LNCaP clone FGC (cell line): ENCODE measurements at places on chromosomes 12 and 14.

GRCh38 chr14:55691659-55692058, 111.7 kb downstream of the KTN1 start:
- DNase-seq, result no peak

DNA sequence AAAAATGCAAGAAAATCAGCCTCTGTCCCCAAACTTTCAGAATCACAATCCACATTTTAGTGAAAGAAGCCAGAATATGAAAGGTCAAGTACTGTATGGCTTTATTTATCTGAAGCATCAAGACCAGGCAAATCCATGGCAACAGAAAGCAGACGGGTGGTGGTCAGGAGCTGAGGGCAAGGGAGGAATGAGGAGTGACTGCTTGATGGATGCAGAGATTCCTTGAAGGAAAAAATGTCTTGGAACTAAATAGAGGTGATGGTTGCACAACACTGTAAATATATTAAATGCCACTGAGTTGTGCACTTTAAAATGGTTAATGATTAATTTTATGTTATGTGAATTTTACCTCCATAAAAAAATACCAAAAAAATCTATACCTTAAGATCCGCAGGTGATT, 165.1 kb downstream of the GXYLT1 start:
- DNase-seq, result no peak

DNA sequence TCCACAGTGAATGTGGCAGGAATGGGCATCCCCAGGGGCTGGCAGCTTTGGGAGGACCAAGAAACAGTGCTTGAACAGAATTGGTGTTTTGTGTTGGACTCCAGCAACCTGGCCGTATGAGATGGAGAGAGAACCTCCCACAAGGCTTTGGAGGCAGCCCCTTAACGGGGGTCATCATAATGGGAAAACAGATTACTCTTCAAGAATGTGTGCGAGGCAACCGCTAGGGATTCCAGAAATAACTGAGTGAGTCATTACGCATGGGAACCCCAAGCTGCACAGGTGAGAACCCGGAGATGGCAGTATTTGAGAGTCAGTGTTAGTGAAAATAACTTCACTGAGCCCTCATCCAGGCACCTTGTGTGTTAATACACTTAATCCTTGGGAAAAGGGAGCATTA, 567.8 kb upstream of the TBX3 start:
- DNase-seq, result no peak

DNA sequence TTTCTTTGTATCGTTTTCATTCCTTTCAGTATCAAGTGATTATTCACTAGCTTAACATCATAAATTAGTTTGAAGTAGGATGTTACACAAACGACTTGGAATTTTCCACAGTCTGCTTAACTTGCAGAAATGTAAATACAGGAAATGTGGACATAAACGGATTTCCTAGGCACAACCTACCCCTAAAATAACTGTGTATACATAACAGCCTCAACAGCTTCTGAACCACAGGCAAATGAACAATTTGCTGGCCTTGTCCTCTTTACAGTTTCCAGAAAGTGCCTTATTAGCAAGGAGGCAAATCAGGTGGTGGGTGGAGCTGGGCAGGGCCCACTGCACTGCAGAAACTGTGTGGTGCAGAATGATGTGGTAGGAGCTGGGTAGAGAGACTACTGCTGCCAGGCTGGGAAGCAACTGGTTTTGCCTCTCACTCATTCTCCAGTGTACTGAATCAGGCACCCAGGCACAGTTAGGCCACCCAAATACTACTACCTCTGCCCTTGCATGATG, 14.1 kb downstream of the DRAM1 start:
- DNase-seq, result no peak

DNA sequence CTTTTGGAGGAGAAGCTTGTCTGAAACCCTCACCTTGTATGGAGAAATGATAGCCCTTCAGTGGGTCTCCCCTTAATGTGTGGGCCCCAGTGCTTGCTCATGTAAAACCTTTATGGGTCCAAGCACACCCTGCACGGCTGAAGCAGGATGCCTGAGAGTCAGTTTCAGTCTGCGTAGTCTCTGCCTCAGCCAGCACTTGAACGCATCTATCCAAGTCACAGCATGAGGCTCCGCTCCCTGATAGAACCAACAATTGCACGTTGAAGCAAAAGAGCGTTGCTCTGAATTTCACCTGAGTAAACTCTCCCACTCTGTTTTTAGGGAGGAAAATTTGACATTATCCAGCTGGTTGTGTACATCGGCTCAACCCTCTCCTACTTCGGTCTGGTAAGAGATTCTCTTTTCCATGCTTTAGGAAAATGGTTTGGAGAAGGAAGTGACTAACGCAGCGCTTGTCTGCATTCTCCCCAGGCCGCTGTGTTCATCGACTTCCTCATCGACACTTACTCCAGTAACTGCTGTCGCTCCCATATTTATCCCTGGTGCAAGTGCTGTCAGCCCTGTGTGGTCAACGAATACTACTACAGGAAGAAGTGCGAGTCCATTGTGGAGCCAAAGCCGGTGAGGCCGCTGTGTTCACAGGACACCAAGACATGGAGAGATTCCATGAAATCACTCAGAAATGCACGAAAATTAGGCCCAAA, 33.0 kb upstream of the P2RX4 start:
- no peak for DNase-seq

DNA sequence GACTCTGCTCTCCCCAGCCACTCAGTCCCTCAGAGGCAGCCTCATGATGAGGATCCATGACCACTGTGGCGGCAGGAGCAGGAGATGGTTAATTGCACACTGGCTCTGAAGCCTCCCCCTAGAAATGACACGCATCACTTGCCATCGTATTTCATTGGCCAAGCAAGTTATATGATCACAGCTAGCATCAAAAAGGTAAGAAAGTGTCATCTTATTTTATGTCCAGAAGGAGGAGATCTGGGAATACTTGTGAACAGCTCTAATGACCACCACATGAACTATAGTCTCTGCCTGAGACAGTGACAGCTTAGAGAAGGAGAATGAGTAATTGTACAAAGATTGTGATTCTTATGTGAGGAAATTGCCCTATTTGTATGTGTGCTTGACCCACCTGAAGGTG, 363.4 kb downstream of the NUAK1 start:
- DNase-seq, result no peak

DNA sequence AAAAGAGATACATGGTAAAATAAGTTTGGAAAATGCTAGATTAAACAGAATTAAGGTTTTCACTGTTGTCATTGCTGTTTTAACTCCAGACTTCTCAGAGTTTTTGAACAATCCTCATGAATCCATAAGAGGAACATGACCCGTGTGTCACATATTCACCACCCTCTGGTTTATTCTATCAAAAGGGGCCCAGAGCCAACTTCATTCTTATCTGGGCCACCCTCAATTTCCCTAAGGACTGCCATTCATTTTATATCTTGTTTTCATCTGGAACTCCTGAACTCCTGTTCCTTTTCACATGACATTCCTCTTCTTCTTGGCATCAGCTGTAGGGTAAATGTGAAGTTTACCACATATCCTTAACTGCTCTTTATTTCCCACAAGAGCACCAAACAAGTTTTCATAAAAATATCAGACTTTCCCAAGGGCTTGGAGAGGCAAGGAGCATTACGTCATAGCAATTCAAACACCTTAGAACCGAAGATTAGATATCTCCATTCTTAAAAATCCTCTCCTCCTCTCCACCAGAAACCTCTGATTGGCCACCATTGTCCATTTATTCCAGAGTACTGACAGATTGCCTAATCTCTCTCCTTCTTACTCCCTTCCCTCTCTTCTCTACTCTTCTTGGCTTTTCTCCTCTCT, 225.2 kb downstream of the SEC23A start:
- DNase-seq, result no peak

- DNase-seq, result no peak
Measured at GRCh38 chr12:5094551-5094950, 50.9 kb downstream of the KCNA5 start.

GRCh38 chr12:129466499-129466898, 437.3 kb downstream of the TMEM132D start:
- no peak for DNase-seq

GRCh38 chr14:32510815-32511214, 181.7 kb downstream of the AKAP6 start:
- no peak for DNase-seq

DNA sequence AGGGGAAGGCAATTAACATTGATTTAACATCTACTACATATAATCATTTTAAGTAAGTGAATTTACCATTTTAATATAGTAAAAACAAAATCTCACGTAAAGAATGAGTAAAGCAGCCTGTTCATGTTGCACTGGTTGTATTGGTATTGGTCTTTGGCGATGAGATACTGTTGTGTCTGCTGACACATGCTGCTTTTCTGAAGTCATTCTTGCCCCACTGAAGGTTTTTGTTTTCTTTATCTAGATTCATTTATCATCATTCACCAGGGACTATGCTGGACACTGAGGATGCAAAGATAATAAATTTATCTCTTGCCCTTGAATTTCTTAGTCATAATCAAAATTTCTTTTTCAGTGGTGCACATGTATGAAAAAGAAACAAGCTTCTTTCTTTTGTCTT, 246.2 kb upstream of the NPAS3 start:
- DNase-seq, result no peak

DNA sequence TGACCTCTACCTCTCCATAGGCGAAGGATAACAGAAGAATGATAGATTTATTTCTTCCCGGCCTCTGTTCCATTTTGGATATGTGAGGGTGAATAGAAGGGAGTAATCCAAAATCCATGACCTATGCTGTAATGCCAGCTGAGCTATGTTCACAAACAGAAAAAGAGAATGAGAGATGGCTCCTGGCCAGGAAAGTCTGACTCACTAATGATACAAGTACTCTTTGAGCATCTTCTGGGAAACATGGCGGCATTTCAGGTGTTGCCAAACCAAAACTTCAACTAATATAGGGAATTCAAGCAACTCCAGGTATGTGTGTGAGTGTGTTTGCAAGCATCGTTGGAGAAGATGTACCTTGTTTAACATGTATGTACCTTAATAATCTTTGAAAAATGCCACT, 55.1 kb downstream of the MED13L start:
- peak; percentile 56 for DNase-seq

- DNase-seq, result no peak
Measured at GRCh38 chr14:59336098-59336497, 129.1 kb downstream of the GPR135 start.

GRCh38 chr14:64815257-64815656, 64.5 kb downstream of the SPTB start:
- DNase-seq, result no peak

DNA sequence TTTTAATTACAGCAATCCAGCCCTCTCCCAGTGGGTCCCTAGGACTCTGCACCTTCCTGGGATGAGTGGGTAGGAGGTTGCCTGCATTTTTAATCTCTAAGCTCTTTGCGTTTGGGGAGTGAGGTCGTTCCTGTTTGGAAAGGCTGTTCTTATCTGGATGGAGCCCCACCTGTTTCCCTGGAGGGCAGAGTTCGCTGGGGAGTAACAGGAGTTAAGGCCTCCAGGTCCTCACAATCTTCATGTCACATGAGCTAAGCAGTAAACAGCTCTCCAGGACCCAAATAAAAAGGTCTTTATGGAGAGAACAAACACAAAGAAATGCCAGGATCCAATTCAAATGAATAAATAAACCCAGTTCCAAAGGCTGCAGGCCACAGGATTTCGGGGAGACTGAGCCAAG, 56.0 kb upstream of the RFLNA start:
- peak; percentile 35 for DNase-seq

- DNase-seq, result no peak
Measured at GRCh38 chr14:58763210-58763609, 125.4 kb downstream of the DACT1 start.

DNA sequence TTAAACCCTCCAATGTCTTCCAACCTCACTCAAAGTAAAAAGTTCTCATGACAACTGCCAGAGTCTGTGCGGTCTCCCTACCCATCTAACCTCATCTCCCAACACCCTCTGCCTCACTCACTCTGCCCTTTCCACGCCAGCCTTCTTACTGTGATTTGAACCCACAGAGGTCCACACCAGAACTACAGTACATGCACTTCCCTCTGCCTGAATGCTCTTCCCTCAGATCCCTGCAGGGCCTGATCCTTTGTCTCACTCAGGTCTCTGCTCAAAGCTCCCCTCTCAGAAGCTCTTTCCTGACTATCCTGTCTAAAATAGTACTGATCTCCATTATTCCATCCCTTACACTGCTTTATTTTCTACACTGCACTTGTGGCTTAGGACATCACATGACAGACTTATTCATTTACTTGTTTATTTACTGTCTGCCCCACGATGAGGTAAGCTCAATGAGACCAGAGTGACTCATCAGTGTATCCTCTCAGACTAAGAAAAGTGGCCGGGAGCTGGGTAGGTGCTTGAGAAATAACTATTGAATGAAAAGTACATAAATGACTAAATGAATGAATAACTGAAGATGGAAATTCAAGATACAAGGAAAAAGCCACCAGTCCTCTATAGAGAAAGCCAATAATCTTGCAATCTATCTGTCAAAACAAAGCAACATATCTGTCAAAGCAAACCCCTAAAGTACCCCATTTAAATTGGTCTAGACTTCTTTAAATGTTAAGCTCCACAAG, 17.1 kb downstream of the POMT2 start:
- peak; percentile 46 for DNase-seq

GRCh38 chr14:105144026-105144665, 24.4 kb downstream of the JAG2 start:
- DNase-seq, result no peak

DNA sequence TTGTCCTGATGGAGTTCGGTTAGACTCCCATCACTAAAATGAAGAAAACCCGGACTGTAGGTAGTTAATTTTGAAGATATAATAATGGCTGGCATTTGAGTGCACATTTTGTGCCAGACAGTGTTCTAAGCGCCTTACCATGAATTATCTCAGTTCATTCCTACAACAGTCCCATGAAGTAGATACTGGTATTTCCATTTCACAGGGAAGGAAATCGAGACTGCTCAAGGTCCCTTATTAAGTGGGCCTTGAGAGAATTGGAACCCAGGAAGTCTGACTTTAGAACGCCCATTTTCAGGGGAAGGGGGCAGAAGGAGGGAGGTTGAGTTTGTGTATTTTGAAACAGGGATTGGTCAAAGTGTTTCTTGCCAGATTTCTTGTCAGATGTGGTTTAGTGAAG, 855 bp downstream of the MNAT1 start:
- DNase-seq, result no peak
